CMK (cell line): ENCODE measurements at places on chromosomes 5 and 9.
A peak's percentile ranks its signal among the peaks of the same experiment; 100 is the strongest.

DNA sequence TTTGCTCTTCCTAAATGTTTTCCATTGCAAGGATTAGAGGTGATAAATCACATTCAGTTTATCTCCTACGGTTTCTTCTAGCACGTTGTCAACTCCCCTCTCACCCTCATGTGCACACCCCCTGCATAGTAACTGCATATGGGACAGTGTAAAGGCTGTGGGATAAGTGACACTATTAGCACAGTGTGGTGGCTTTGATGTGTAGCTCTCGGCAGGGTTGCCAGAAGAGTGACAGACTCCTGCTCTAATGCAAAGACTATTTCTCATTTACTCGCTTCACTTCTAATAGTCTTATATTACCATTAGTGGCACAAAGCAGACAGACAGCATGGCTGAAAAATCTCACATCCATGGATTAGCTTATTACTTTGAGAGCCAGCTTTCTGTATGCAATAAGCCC is 454.6 kb downstream of the CETN3 start:
- no peak for DNase-seq

GRCh38 chr5:123875561-123876275 is 363.7 kb downstream of the CSNK1G3 start:
- no peak for DNase-seq

DNA sequence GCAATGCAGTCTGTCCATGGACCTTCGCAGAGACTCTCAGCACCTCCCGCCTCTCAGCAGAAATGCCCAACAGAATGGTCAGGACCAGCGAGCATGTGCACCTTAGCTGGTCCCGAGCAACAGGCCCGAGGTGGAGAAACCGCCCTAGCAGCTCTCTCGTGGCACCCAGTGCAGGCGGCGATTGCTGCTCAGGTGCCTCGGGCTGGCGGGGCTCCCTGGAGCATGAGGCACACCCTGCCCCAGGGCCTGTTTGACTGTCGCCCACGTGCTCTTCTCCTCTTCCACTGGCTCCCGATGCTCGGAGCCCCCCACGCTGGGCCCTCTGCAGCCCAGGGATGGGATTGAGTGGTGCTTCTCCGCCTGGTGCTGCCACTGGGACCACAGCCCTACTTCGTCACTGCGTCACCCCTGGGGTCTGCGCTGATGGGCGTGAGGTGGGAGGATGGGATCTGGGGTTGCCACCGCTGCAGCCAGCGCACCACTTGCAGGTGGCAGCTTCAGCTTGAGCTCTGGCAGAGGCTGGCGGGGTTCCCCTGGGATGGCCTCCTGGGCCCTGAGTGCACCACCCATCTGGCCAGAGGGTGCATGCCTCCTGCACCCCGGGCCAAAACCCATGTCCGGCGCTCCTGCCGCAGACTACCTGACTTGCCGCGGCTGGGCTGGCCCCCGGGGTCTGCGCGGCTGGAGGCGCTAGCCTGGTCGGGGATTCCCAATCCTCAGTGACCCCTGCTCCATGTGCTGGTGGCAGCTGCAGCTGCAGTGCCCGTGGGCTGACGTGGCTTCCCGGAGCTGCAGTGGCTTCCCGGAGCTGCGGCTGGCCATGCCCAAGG is 244.2 kb downstream of the FOXD4L6 start:
- DNase-seq: no peak

DNA sequence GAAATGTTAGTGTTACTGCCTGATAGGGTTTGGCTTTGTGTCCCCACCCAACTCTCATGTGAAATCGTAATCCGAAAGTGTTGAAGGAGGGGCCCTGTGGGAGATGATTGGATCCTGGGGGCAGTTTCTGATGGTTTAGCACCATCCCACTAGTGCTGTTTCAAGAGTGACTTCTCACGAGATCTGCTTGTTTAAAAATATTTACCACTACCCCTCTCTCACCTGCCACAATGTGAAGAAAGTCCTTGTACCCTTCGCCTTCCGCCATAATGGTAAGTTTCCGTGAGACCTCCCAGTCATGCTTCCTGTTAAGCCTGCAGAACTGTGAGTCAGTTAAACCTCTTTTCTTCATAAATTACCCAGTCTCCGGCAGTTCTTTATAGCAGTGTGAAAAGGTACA is 2.6 kb upstream of the RFX3 start:
- peak; percentile 76 for DNase-seq

GRCh38 chr5:112412346-112412745 is 6.7 kb downstream of the EPB41L4A start:
- no peak for DNase-seq

- no peak for DNase-seq
Observed at GRCh38 chr9:136132512-136133050, 13.9 kb upstream of the TMEM250 start.

- DNase-seq: no peak
Observed at GRCh38 chr5:40678026-40678425, 1.7 kb upstream of the PTGER4 start.

- DNase-seq: no peak
Observed at GRCh38 chr9:78130853-78131252, 99.2 kb upstream of the GNAQ start.

DNA sequence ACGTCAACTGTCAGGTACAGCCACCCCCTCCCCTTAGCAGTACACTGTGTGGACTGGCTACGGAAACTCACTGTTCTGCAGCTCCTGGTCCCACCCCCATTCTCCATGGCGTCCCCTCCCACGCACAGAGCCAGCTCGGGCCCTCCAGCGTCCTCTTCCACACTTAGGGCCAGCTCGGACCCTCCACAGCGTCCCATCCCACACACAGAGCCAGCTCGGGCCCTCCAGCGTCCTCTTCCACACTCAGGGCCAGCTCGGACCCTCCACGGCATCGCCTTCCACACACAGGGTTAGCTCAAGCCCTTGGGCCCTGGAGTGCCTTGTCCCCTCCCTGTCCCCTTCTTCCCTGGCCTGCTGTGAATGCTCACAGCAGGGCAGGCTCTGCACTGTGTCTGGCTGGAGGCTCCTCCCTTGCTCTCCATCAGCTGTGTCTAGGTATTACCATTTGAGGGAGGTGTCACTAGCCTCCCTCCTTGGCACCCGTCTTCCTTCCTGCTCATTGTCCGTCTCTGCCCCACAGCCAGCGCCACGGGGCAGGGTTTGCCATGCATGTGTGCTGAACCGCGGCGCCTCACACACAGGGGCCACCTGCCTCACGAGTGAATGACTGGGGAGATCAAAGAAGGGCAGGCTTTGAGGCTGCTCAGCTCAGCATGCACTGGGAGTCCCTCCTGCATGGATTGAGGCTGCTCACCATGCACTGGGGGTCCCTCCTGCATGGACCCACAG is 78.5 kb upstream of the CACNA1B start:
- no peak for DNase-seq

GRCh38 chr9:89375191-89375760 is 57.0 kb downstream of the SECISBP2 start:
- DNase-seq: peak; percentile 62

DNA sequence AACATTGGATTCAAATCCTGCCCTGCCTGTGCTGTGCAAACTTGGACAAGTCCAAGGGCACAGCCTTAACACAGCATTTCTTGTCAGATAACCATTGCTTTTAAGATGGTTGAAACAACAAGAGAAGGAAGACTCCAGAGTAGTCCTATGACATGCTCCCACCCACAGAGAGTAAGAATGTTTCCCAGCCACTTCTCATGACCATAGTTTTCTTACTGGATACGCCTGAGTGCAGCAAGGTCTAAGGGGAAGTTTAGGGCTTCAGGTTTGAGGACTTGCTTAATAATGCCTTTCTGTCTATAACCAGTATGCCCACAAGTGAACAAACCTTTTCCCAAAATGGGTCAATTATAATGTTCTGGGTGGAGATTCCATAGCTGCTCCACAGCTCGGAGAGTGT is 126.4 kb downstream of the SLF1 start:
- DNase-seq: no peak

DNA sequence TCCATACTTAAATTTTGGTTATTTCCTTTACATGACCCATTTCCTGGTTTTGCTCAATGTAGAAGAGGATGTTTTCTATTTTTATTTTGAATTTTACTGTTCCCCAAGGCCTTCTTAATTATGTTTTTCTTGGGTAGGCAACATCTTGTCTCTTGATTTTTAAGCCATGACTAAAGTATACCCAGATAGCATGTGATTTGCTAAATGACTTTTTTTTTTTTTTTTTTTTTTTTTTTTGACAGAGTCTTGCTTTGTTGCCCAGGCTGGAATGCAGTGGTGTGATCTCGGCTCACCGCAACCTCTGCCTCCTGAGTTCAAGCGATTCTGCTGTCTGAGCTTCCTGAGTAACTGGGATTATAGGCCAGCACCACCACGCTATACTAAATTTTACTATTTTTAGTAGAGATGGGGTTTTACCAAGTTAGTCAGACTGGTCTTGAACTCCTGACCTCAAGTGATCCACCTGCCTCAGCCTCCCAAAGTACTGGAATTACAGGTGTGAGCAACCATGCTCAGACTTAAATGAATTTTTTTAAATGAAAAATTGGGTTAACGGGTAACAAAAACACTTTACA is 198.6 kb upstream of the DAB2 start:
- no peak for DNase-seq

GRCh38 chr9:79687131-79687447 is 115.3 kb downstream of the TLE4 start:
- no peak for DNase-seq

DNA sequence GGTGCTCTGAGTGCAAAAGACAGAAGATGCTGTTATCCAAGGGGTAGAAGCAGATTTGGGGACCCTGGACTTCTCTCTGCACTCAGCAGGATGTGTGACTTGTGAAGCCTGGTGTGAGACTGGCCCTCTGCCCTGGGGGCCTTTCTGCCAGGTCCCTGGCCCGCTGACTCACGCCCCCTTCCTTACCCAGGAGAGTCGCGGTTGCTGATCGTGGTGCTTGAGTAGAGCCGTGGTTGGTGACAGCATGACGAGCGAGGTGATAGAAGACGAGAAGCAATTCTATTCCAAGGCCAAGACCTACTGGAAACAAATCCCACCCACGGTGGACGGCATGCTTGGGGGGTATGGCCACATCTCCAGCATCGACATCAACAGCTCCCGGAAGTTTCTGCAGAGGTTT is 6.5 kb downstream of the NTMT1 start:
- no peak for DNase-seq

DNA sequence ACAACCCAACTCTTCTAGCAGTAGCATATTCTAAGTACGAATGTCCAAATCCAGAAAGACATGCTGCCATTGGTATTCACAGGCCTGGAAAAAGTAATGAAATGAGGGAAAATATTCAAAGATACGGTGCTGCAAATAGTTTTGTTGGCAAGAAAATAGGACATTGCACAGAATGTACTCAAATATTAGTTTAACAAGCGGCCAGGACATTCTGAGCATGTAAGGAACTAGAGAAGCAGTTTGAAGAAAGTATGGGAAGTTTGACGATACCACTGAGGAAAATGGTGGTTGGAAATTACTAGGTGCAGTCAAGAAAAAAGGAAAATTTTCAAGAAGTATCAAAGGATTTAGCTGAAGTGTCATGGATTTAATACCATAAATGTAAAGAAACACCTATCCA is 468.0 kb upstream of the GRIN3A start:
- DNase-seq: no peak

DNA sequence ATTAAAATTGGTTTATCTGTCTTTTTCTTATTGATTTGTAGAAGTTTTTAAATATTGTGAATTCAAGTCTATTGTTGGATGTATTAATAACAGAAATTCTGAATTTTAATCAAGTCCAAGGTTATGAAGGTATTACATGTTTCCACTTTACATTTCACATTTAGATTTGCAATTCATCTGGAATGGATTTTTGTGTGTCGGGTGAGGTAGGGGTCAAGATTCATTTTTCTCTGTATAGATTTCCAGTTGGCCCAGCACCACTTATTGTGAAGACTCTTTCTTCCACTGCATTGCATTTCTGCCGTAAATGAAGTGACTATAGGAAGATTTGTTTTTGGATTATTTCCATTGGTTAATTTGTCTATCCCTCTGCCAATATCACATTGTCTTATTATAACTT is 35.5 kb upstream of the DMRT2 start:
- no peak for DNase-seq

DNA sequence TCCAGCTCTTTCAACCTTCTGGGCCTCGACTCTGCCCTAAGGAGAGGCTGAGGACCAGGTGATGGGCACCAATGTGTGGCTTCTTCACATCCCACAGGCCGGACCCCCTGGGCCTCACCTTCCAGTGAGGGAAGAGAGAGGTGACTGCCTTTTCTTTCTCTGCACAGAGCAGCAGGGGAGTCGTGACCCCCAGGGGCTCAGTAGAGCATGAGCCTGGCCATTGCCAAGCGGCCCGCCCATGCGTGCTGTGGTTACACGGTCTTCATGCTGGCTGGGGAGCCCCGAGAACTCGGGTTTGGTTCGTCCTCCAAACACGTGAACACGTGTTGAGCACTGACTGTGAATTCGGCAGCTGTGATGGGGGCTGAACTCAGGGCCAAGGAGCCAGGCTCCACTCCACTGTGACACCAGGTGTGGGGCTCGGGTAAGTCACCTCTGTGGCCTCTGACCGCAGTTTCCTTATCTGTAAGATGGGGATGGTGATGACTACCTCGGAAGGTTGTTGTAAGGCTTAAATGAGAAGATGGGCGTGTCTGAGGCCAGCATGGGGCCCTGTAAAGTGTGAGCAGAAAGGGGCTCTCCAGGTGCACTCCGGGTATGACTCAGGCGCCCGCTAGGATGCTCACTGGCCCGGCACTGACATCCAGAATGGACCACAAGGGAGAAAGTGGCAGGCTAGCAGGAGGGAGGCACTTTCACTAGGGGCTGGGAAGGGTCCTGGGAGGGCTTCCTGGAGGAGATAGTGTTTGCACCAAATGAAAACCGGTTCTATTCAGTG is 13.4 kb upstream of the GRHPR start:
- no peak for DNase-seq

DNA sequence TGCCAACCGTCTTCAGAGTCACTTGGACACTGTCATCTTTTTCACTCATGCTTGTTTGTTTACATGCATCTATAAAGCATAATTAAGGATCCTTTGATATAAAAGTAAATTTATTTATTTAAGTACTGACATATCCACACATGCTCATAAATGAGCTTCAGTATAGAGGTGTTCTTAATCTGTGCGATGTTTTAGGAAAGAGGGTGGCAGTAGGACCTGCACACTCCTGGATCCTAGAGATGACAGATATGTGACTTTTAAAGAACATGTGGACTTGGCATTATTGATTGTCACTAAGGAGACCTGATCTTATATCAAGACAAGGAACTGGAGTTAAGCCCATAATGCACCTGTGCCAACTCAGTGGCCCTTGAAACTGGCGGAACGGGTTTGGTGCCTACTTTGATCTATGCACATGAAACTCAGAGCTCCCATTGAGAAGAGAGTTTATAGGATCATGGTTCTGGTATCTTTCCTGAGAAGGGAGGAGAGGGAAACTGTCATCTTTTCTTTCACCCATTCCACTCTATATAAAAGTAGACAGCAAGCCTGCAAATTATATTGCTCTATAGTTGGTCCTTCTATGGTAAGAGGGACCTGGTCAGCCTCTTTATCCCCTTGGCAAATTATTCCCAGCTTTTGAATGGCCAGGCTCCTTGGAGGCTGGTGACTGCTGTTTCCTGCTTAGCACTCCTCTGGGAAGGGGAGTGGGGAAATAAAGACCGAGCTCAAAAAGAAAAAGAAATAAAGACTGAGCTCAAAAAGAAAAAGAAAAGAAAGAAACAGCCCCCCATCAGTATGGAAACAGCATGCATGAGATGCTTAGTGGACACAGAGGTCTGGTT is 57.8 kb upstream of the LIFR start:
- DNase-seq: no peak
